ENCODE measurements at places on chromosomes 7 and 10.

DNA sequence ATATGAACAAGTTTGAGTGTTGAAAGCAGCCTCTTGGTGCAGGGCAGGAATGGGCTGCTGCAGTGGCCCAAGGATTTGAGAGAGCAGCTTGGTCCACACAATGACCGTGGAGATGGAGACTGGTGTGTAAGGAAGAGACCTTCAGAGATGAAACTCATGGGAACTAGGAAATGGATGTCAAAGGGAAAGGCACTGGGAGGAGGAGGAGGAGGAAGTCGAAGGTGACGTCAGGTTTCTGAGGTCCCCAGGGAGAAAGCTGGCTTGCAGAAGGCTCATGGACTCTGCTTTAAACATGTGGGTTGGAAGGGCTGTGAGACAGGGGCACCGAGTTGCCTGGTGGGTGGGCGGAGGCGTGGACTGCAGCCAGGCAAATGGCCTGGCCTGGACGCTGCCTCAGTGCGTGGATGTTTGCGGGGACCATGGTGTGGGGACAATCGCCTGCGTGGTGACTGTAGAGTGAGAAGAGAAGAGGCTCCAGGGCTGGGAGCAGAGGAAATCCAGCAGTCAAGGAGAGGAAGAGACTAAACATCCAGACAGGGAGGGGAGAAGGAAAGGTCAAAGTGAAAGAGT lies 14.6 kb downstream of the C10orf71 start:
- no peak for DNase-seq

GRCh38 chr7:110066843-110067242 lies 1024.1 kb upstream of the LRRN3 start:
- DNase-seq, result no peak

GRCh38 chr10:17161775-17162174 lies 32.2 kb upstream of the CUBN start:
- no peak for DNase-seq

DNA sequence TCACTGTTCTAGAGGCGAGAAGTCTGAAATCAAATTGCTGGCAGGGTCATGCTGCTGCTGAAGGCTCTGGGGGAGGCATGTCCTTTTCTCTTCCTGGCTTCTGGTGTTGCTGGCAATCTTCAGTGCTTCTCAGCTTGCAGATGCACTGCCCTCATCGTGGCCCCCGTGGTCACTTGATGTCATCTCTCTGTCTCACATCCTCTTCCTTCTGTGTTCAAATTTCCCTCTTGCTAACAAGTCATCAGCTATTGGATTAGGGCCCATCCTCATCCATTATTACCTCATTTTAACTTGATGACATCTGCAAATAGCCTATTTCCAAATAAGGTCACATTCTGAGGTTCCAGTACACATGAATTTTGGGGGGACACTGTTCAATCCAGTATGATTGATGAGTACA lies 36.6 kb upstream of the SRGN start:
- DNase-seq, result no peak

DNA sequence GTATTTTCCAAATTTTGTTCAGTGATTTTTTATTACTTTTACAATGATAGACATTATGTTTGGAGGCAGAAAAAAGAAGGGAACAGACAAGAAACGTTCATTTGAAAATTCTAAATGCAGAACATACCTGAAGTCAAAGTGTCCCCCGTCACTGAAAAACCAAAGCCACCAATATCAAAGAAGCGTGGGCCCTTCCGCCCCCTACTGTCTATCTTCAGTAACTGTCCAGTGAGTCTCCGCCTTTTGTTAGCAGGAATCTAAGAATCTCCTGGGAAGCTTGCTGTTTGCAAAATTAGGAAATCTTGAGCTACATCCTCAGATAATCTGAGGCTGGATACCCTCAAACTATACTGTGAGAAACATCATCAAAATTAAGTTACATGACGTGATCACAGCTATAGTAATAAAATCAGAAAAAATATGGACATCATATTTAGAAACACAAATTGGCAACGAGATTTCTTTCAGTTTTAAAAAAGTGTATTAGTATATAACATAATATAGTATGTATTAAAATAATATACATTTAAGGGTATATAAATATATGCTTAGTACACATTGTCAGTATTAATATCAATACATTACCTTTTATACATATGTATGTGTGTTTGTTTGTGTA lies 169.3 kb upstream of the AKR1E2 start:
- no peak for DNase-seq

DNA sequence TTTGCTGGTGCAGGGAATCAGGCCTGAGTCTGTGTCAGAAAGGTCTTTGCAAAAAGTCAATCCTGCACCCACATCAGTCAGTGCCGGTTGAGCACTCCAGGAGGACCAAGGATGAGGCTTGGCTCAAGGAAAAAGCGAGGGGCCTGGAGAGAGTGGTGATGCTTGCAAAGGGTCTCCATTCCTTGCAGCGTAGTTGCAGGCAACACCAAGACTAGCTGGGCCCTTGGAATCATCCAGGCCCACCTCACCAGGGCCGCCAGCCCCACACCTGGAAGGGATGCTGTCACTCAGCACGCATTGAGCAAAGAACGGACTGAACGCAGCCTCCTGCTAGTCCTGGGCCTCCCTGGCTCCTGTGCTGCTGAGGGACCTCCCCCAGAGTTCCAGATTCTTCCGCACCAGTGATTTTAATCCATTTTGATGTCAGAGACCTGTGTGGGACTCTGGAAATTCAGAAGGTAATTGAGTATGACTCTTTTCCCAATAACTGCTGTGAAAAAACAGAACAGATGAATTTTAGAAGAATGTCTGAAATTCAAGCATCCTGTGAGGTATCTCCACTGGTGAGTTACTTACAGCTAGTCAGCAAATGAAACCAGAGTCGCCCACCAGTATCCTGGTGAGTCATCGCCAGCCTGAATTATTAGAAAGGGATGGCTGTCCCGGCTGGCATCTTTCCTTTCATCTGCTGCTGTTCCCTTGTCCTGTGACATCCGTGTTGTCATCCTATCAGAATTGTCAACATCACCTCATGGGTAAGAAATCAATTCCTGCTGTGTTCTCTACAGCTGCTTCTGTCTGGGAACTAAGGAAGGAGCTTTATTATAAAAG lies 150.8 kb upstream of the NPS start:
- peak; percentile 24 for DNase-seq

DNA sequence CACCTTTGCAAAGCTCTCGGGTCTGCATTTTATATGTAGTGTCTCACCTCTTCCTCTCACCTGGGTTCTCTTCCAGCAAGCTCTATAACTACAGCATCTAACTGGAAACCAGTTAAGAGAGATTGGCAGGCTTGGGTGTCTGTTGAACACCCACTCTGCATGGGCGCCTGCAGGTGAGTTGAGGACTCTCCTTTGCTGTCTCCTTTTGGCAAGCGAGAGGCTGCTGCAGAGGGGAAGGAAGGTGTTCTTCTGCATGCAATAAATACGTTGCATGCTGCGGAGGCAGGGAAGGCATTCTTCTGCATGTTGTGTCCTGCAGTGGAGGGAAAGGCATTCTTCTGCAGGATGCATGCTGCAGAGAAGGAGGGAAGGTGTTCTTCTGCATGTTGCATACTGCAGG lies 81.4 kb upstream of the ADAM12 start:
- DNase-seq, result no peak

- no peak for DNase-seq
Measured at GRCh38 chr10:44473146-44473545, 88.2 kb upstream of the CXCL12 start.

DNA sequence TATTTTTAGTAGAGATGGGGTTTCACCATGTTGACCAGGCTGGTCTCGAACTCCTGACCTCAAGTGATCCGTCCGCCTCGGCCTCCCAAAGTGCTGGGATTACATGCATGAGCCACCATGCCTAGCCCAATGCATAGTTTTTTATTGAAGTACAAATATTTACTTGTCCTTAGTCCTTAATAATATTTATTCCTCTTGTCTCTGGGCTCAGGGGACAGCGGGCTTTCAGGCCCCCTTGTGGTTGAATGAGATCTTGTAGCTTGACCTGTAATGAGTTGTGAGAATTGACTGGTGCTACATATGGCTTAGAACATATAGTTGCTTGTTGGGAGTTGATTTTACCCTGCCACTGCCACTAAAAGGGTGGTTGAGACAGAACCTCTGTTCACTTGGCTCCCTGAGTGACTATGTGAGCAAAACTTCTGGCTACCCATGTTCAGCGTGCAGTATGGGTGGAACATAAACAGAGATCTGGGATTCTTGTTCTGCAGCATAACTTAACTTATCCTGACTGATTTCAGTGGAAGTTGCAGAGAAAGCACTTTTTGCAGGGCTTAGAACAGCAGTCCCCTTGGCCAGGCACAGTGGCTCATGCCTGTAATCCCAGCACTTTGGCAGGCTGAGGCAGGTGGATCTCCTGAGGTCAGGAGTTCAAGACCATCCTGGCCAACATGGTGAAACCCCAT lies 14.9 kb downstream of the CCL26 start:
- no peak for DNase-seq
